ENCODE measurements at places on chromosomes 7 and 10.

GRCh38 chr7:99244939-99245338 is 27.7 kb upstream of the MYH16 start:
- DNase-seq, result peak; percentile 36

DNA sequence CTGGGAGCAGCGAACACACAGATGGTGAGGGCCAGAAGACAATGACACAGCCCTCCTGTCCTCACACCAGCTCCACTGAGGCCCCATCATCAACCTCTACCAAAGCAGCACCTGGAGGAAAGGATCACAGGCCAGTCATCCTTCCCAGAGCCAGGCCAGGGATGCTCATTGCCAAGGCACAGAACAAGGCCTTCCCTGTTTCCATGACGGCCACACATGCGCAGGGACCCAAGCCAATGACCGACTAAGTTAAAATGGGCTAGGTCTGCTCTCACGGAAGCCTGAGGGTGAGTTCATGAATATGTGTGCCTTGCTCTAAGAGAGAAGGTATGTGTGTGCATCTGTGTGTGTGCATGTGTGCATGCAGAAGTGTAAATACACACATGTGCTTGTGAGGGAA is 39.6 kb downstream of the COBL start:
- no peak for DNase-seq

- DNase-seq, result no peak
Measured at GRCh38 chr10:86007171-86007570, 359.4 kb downstream of the GRID1 start.

- DNase-seq, result no peak
Measured at GRCh38 chr10:73881221-73881919, 7.0 kb upstream of the CAMK2G start.

DNA sequence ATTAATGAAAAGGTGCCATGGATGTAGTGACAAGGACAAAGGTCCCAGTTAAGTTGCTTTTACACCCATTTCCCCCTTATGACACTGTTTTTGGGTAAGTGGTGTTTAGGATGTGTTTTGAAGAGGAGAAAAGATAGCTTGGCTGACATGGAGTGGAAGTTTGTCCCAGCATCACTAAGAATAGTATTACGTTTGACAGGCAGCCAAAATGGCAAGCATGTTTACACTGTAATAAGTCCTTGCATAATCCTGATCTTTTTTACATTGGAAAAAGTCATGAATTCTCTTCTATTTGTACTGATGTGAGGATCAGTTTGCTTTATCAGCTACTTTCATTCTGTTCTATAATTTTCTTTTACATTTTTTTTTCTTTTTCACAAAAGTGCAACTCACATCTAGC is 137.8 kb downstream of the CHRM2 start:
- DNase-seq, result peak; percentile 42

GRCh38 chr7:31734456-31734855 is 47.4 kb downstream of the PPP1R17 start:
- peak; percentile 8 for DNase-seq

GRCh38 chr10:17049195-17049594 is 80.4 kb downstream of the CUBN start:
- DNase-seq, result peak; percentile 50

- DNase-seq, result no peak
Measured at GRCh38 chr7:18521945-18522566, 26.5 kb downstream of the HDAC9 start.
